ENCODE measurements at places on chromosomes 1 and 21. TPM values are rescaled to one million over a fixed set of nuclear protein-coding genes. Genes with fewer than 3 reads are reported as not detected.

- no peak for DNase-seq
These were observed 35.0 kb upstream of the ECE1 start for GRCh38 chr1:21325231-21325718.

DNA sequence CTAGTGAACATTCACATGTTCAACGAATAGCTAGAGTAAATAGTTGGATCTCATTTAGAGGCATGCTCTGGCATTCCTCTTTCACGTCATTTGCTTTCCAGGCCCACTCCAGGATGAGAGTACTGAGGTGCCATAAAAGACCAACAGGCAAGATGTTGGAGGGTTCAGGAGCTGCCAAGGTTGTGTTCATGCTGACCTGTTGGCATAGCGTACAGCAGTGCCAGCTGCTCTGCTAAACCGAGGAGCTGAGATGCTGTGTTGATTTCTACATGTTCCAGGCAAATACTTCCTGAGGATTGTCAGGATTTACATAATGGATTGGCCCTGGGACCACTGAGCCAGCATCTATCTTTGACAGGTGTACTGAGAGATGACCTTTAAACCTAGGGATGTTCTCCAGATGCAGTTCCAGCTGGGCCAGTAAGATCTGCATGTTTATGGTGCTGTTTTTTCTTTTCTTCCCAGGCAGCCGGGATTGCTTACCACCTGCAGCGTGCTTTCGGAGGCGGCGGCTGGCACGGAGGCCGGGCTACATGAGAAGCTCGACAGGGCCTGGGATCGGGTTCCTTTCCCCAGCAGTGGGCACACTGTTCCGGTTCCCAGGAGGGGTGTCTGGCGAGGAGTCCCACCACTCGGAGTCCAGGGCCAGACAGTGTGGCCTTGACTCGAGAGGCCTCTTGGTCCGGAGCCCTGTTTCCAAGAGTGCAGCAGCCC, 66.9 kb downstream of the DISC1 start:
- DNase-seq = no peak

- DNase-seq = no peak
These were observed 4.8 kb downstream of the PDZK1IP1 start for GRCh38 chr1:47184822-47185677.

DNA sequence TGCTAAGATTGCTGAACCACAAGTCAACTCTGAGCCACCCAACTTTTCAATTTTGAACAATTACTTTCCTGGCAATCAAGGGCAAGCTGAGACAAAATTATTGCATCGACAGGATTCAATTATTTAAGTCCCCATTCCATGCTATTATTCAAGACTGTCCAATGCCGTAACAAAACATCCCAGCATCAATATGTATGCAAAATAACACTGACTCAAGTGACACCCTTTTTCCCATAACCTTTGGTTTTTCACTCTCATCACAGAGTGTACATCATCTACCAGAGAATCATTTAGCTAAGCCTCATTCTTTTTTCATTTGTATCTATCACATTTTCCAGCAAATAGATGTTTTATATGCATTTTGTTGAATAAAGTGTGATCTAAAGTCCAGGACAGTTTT, 54.6 kb downstream of the ERICH3 start:
- no peak for DNase-seq

DNA sequence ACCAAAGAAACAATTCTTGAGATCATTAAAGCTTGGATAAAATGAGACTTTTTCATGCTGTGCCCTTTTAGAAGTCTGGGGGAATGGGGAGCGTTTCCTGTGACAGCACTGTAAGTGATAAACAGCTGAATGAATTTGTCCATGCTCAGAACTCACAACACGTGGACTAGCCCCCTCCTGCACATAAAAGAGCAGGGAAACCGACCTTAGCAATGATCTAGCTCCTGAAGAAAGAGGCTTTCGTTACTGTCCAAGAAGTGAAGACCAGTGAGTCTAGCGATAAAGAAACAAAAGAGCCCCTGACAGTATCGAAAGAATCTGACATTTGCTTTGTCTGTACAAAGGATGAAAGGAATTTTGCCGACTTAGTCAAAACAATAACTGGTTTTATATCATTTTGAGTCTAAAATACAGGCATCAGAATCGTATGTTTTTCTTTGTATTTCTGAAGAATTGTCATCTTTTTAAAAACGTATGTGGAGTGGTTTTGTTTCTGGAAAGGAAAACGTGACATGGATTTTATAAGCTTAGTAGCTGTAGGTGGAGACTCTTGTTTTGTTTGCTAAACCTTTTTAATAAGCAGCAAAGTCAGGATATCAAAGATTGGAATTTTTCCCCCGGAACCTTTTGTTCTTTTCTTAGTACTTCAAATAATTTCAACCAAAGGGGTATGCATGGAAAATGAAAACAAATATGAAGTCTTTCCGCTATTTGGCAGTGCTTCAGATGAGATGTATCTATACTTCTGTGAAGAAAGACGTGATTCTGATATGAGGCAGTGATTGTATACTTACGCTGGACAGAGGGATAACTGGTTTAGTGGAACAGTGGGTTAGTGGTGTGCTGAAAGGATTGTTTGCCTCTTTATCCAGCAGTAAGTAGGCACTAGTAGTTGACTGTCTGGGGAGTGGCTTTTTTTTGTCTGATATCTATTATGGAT, 61.0 kb downstream of the MAST2 start:
- no peak for DNase-seq

- DNase-seq = no peak
These were observed 13.0 kb downstream of the FAM229A start for GRCh38 chr1:32349211-32349708.

DNA sequence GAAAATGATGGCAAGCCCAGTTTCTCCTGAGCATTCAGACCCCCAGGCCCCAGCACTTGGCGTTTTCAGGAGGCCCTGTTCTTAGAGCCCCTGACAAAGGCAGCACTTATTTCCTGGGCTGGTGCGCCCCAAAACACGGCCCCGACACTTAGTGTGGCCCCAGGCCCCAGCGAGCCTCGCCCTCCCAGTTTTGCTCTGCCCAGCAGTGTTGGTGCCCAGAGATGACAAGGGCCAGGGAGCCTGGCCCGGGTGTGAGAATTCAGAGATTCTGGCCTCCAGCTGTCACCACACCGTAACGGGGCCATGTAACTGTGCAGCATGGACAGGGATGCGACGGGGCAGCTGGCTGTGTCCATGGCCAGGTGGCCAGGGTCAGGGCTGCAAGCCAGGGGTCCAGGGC, 18.0 kb upstream of the ARHGEF16 start:
- no peak for DNase-seq

GRCh38 chr1:47483651-47484050, 45.8 kb downstream of the FOXD2 start:
- no peak for DNase-seq

DNA sequence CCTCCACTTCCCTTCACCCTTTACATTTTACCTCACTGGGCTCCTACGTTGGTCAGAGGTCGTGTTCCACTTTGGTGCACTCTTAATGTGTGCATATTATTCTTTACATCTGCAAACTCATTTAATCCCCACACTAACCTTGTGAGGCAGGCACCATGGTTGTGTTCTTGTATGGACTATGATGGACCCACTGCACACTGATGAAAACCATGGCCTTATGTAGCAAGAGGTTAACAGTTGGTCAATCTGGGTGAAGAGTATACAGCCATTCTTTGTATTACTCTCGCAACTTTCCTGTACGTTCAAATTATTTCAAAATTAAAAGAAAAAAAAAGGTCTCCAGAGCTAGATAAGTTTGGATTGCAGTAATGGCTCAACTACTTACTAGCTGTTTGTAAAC, 78.5 kb downstream of the RUNX1 start:
- no peak for DNase-seq

DNA sequence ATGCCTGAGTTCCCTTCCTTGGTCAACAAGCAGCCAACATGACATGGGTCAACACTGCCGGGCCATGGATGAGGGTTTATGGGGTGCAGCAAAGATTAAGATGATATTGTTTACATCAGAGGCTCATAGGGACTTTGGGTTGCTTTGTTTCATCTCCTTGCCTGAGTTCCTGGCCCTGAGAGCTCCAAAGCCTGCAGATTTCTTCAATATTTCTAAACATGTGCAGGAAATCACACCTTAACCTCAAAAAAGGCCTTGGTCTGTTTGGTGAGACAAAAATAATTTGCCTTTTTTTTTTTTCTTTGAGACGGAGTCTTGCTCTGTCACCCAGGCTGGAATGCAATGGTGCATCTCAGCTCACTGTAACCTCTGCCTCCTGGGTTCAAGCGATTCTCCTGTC, 876 bp downstream of the SLAMF8 start:
- DNase-seq = peak; percentile 33

GRCh38 chr1:159250638-159251216, 46.1 kb downstream of the ACKR1 start:
- no peak for DNase-seq

DNA sequence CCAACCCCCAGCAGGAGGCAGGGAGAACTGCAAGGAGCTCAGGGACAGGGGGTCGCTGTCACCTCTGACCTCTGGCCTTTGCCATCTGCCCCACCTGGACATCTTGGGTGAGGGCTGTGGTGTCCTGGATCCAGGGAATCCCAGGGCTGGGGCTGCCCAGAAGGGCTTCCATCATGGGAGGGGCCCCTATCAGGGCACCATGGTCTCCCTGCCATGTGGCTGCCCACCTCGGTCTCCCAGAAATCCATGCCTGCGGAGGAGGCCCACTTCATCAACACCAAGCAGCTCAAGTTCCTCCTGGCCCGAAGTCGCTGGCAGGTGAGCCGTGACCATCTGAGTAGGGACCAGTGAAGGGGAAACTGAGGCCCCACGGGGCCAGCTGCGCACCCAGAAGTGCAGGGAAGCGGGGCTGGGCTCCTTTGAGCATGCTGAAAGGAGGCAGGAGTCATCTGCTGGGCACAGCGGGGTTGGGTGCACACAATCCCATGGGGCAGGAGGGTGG, 36.1 kb downstream of the TRIM11 start:
- no peak for DNase-seq

The ESPN gene
- total RNA-seq = 1.0 TPM

The OLIG2 gene
- not detected for total RNA-seq

The WDR64 gene
- total RNA-seq = 0.31 TPM

The CASQ1 gene
- not detected for total RNA-seq

The CA6 gene
- 6.4 TPM for total RNA-seq

The TMPRSS15 gene
- not detected for total RNA-seq

The LELP1 gene
- total RNA-seq = not detected

The IFNLR1 gene
- total RNA-seq = 4.0 TPM

The SHE gene
- total RNA-seq = not detected

Data from activated CD8-positive, alpha-beta T cell treated with anti-CD3 and anti-CD28 coated beads, Interleukin-2, amount 10 ng/mL, durations not matched to agents 7 days and 5 days (primary cell).